Caki2 (cell line): ENCODE measurements at places on chromosomes 11 and 22. TPM values are rescaled to one million over a fixed set of nuclear protein-coding genes. Genes with fewer than 3 reads are reported as not detected.

DNA sequence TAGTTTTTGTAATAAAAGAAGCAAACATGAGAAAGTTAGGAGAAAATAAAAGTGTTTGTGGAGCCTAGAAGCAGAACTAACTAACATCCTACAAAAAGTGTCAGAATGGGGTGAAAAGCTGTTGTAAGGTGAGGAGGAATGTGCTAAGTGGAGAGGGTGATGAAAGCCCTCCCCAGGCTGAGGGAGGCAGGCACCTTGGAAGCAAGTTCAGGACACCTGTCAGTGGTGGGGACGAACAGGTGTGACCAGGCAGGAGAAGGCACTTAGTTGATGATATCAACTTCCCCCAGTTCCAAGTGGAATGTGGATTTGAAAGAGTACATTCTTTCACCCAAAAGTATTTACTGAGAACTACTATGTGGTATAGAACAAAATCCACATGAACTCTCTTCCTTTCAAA lies 18.7 kb upstream of the BMAL1 start:
- DNase-seq = no peak

DNA sequence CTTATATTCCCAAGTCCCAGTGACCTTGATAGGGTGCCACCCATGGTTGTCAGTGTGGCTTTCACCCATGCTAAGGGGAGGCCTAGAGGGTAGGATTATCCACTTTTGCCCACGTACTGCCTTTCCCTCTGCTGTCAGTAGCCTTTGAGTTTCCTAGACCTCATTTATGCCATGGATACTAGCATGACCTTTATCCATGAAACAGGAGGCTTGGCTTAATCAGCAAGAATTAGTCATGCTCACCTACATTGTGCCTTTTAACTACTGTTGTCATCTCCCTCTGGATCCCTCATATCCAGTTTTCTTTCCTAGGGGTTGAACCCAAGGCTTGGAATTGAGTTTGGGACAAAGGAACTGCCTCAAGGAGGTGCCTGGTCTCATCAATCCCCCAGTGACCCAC lies 716.7 kb downstream of the NTM start:
- no peak for DNase-seq

The EFCAB6 gene
- total RNA-seq = 0.98 and 3.9 TPM in 2 replicates

The DBX1 gene
- total RNA-seq = not detected in 2 replicates

DNA sequence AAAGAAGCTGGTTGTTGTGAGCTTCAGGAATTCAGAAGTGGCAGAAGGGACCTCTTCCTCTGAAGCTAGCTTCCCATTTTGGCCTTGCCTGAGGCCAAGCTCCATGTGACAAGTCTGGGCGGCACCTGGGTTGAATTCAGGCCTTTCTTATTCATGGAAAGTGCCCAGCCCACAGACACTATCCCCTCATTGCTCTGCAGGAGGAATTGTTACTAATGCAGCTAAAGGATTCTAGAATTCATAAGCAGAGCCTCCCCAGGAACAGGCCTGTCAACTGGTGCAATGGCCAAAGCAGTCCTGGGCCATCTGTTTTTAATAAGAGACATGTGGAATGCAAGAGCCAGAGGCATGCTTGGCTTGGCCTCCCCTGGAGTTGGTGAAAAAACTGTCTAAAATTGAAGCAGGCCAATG lies 71.4 kb downstream of the SLC1A2 start:
- no peak for DNase-seq

GRCh38 chr11:9747828-9748227 lies 84.0 kb downstream of the SWAP70 start:
- no peak for DNase-seq
